Fibroblast of pulmonary artery (primary cell): ENCODE measurements at places on chromosomes 1 and 21.
A peak's percentile ranks its signal among the peaks of the same experiment; 100 is the strongest.

DNA sequence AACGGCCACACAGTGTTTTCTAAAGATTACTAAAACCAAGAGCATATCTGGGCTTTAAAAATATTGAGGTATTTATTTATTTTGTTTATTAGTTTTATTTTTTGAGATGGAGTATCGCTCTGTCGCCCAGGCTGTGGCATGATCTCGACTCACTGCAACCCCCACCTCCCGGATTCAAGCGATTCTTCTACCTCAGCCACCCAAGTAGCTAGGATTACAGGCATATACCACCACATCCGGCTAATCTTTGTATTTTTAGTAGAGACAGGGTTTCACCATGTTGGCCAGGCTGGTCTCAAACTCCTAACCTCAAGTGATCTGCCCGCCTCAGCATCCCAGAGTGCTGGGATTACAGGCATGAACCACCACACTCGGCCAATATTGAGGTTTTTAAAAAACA, 23.9 kb downstream of the TMCO4 start:
- no peak for DNase-seq

DNA sequence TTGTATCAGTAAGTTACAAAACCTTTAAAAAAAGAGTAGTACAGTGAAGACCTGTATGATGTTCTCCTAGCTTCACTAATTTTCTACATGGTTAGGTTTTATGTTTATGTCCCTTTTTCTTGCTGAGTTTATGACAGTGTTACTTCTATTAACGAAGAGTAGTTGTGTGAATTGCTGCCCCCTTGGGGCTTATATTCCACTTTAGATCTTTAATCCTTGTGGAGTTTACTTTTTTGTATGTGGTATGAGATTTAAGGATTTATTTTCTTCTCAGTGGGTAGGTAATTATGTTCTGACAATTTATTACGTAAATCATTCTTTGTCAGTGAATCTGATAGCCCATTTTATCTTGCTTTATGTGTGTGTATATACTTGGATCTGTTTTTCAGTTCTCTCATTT, 14.8 kb downstream of the KCTD3 start:
- no peak for DNase-seq

DNA sequence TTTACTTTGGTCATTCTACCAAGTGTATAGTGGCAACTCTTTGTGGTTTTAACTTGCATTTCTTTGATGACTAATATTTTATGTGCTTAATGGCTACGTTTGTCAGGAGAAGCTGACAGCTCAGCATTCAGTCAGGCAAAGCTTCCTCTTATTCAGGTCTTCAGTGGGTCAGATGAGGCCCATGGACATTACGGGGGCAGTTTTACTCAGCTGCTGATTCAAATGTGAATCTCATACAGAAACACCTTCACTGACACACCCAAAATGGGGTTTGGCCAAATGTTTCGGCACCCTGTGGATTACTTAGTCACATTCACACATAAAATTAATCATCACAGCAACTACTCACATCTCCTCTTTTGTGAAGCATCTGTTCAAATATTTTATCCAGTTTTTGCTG, 104.9 kb upstream of the PLD5 start:
- DNase-seq, result no peak

GRCh38 chr1:49013079-49013478, 236.4 kb upstream of the BEND5 start:
- no peak for DNase-seq

- peak; percentile 47 for DNase-seq
Observed at GRCh38 chr1:180291004-180291403, 60.9 kb downstream of the LHX4 start.

DNA sequence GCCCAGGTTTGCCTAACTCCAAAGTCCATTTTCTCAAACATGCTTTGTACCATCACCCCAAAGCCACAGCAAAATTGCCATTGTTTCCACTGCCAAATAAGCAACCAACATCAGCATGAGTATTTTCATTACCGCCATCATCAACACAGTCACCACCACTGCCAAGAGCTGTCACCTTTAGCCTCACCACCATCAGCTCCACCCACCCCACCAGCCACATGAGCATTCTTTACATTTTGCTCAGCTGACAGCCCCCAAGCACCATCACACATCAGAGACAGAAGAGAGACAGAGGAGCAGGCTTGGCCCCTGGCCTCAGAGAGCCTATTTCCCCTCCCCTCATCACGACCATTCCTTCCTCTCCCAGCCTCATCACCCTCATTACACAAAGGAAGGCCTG, 42.7 kb downstream of the TAS1R2 start:
- DNase-seq, result peak; percentile 2

GRCh38 chr1:191022856-191023255, 545.2 kb upstream of the BRINP3 start:
- DNase-seq, result peak; percentile 80

DNA sequence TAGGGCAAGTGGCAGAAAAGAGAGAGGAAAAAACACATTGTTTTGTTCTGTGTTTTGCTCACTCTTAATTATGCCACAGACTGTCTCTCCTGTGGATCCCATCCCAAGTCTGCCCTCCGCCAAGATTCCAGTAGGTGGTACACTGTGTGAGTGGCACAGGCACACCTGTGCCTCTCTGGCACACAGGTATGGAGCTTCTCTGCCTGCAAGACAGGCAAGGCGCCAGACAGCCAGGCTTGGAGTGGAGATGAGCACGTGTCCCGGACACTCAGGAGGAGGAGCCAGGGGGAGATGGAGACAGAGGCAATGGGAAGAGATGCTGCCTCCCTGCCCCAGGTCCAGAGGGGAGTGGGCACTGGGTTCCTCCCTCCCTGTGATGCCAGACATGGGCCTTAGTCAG, 6.5 kb upstream of the GRIK3 start:
- DNase-seq, result no peak

DNA sequence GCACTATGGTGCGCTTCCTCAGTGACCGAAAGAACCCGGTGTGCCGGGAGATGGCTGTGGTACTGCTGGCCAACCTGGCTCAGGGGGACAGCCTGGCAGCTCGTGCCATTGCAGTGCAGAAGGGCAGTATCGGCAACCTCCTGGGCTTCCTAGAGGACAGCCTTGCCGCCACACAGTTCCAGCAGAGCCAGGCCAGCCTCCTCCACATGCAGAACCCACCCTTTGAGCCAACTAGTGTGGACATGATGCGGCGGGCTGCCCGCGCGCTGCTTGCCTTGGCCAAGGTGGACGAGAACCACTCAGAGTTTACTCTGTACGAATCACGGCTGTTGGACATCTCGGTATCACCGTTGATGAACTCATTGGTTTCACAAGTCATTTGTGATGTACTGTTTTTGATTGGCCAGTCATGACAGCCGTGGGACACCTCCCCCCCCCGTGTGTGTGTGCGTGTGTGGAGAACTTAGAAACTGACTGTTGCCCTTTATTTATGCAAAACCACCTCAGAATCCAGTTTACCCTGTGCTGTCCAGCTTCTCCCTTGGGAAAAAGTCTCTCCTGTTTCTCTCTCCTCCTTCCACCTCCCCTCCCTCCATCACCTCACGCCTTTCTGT, 7.3 kb upstream of the PIGV start:
- DNase-seq, result no peak

- no peak for DNase-seq
Observed at GRCh38 chr1:94986783-94987182, 59.9 kb upstream of the CNN3 start.

- no peak for DNase-seq
Observed at GRCh38 chr1:77906019-77906545, 17.7 kb downstream of the NEXN start.

DNA sequence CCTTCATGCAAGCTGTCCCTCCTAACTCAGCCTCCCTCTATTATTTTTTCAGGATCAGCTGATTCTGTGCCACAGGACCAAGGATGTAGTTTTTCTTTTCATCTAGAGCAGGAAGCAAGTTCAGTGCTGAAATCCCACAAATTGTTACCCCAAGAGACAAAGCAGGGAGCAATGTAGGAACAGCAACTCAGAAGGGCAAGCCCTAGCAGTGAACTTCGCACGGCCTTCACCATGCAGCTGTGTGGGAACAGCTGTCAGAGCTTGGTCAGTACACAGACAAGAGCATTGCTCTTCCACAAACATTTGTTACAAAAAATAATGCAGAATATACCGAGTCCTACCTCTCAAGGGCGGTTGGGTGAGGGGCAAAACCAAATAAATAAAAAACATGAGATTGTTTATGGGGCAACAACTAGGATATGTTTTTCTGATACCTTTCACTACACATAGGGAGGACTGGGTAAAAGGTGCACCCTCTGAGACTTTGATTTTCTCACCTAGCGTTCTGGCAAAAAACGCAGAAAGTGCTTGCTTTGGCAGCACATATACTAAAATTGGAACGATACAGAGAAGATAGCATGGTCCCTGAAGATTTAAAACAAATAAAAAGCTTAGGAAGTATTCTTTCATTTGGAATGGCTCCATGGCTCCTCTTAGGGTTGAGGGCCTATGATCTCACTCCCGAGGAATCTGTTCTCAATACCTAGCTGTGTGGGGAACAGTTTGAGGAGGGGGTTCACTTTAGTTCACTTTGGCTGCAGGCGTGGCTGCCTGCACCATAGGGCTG, 37.1 kb upstream of the ANGPTL7 start:
- DNase-seq, result no peak

DNA sequence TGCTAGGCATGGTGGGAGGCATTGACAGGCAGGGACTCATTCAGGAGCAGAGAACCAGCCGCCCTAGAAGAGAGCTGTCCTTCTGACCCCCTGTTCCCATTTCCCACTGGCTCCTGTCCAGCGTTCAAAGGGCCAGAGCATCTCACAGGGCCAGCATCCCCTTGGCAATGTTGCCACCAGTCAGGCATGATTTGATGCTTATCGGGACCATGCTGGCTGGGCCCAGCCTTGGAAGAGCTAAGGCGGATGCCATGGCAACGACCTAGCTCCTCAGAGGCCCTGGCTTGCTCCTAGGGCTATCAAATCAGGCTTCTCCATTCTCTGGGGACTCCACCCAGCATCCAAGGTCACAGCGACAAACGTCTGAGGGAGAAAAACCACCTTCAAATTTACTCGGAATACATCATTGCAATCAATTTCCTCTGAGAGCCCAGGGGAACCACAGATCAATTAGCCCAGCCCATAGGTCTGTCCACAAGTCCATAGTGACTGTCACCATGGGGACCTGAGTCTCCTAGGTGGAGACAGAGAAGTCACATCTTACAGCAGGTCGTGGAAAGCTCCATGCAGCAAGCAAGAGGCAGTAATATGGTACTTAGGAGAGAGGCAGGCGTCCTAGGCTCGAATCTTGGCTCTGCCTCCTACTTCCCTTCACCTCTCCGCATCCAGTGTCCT, 14.1 kb upstream of the VWA5B1 start:
- no peak for DNase-seq

DNA sequence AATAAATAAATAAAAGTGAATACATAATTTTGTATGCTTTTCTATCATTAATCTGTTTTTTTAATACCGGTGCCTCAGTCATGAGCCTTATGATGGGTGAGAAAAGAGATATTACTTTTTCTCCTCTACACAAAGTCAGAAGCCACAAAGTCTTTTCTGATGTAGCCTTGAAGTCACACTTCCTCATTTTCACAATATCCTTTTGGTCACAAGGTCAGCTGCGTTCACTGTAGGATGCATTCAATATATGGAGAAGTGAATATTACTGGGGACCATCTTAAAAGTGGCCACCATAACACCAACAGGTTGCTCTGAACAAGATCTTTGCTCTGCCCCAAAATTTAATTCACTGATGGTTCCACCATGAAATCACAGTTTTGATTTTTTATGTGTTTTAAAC, 83.3 kb upstream of the TNR start:
- no peak for DNase-seq
